ENCODE measurements at places on chromosomes 1 and 21. TPM values are rescaled to one million over a fixed set of nuclear protein-coding genes. Genes with fewer than 3 reads are reported as not detected.

- peaks cover 13% of the 10 kb centered on the region for H3K36me3 ChIP-seq
- no peak overlapping the region for H3K4me3 ChIP-seq
- H3K27me3 ChIP-seq, result no peaks in the 10 kb centered on the region
- peak overlapping the region; percentile 75 for H3K27ac ChIP-seq
- H3K4me1 ChIP-seq, result peaks cover 62% of the 10 kb centered on the region
Measured at GRCh38 chr1:161180639-161181038, 3.3 kb upstream of the B4GALT3 start.

CENPF gene
- 77.1 TPM for total RNA-seq

DNA sequence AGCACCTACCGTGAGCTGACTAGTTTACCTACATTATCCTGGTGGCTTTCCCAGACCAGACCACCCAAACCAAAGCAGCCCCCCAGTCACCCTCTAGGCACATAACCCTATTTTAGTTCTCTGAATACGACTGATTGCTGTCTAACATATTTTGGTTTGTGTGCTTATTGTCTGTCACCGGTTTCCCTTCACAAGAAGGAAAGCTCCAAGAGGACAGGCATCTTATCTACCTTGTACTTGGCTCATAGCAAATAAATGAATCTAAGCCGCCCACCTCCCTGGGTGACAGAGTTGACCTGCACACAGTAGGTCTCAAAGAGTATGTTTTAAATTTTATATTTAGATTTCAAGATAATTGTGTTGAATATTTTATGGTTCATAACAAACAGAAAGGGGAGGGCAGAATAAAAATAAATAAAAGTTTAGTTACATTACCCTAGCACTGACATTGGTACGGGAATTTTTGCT lies 904 bp upstream of the PRDX6 start:
- H3K4me1 ChIP-seq, result peaks cover 50% of the 10 kb centered on the region
- peaks cover 52% of the 10 kb centered on the region for H3K36me3 ChIP-seq
- DNase-seq, result no peak

DNA sequence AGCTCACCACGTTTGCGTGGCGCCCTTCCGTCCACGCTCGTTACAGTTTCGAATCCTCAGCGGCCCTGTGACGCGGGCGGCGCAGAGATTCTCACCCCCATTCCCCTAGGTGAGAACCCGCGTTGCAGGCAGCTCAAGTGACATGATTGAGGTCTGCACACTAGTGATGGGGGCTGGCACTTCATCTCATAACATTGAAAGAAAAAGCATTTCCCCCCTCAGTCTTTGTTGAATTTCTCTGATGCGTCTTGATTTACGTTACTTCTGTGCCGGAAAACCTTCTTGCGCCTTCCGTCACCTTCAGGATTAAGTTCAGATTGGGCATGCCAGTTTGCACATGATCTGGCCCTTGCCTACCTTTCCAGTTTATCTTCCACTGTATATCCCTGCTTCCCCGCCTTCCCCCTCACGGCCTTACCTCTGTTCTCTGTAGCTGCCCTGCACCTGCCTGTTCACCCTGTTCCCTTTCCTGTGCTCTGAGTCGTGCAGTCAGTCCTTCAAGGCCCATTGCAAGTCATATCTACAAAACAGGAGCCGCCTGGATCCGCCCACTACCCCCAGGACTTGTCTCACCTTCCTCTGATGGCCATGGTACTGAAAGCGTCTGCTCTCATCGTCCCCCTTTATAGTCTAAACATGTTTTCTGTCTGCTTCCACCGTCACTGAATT lies 1.1 kb downstream of the CTPS1 start:
- H3K27ac ChIP-seq, result peak overlapping the region; percentile 97
- peak; percentile 48 for DNase-seq
- H3K27me3 ChIP-seq, result no peaks in the 10 kb centered on the region
- H3K4me1 ChIP-seq, result peaks cover 59% of the 10 kb centered on the region
- H3K4me3 ChIP-seq, result peak overlapping the region; percentile 98
- peaks cover 50% of the 10 kb centered on the region for H3K36me3 ChIP-seq

LINGO4 gene
- total RNA-seq, result not detected

LCE2C gene
- total RNA-seq, result not detected

DNA sequence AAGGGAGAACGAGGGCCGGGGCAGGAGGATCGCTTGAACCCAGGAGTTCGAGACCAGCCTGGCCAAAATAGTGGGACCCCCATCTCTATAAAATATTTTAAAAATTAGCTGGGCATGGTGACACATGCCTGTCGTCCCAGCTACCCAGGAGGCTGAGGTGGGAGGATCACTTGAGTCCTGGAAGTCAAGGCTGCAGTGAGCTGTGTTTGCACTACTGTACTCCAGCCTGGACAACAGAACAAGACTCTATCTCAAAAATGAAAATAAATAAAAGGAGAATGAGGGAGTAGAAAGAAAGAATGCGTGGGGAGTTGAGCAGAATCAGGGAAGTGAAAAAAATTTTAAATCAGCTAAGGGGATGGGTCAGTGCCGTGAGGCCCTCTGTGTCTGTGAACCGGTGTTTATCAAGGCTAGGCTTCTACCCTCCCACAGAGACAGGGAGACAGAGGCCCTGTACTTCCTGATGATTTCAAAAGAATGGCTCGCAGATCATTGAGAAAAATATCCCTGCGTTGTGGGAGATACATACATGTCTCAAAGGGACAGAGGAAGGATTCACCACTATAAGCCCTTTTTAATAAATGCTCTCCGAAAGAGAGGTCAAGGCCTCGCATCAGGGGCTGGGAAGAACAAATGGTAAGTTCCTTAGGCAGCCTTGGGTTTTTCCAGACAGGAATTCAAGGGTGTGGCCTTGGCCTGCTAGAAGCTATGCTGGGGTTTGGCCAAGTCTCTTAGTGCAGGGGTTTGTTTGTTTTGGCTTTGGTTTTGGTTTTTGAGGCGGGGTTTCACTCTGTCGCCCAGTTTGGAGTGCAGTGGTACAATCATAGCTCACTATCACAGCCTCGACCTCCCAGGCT lies 20.7 kb downstream of the IL10RB start:
- H3K4me3 ChIP-seq, result no peak overlapping the region
- H3K4me1 ChIP-seq, result no peaks in the 10 kb centered on the region
- H3K27me3 ChIP-seq, result no peaks in the 10 kb centered on the region

CFAP74 gene
- not detected for total RNA-seq

- no peaks in the 10 kb centered on the region for H3K27me3 ChIP-seq
- H3K4me3 ChIP-seq, result no peak overlapping the region
- H3K27ac ChIP-seq, result no peak overlapping the region
Measured at GRCh38 chr1:115322631-115323030, 15.4 kb downstream of the NGF start.

TLCD4 gene
- total RNA-seq, result not detected

DNA sequence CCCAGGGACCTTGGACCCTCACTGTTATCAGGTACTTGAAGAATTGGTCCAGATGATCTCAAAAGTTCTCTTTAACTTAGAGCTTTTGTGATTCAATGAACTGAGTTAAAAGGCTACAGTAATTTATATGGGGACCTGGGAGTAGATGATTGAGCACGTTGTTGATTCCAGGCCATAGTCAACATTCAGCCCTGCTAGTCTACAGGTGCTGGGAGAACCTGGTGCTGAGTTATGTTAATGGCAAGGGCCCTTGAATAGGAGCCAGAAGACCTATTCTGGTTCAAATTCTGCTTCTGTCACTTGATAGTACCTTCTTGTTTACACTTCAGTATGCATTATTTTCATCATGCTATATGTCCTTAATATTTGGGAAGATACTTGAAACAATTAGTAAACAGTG lies 11.2 kb downstream of the DYRK3 start:
- peaks cover 3% of the 10 kb centered on the region for H3K4me1 ChIP-seq
- peaks cover 33% of the 10 kb centered on the region for H3K36me3 ChIP-seq
- H3K27ac ChIP-seq, result no peak overlapping the region
- DNase-seq, result no peak
- H3K4me3 ChIP-seq, result no peak overlapping the region

Measured in activated T-helper 2 cell treated with anti-CD3 and anti-CD28 coated beads, Interferon-gamma antibody, Interleukin-2, Interleukin-4, amounts not matched to agents 10 μg/mL and 5 μg/mL and 100 μg/mL, durations not matched to agents 14 hours and 24 hours and 36 hours (primary cell).